ENCODE measurements at places on chromosomes 16 and 17.

DNA sequence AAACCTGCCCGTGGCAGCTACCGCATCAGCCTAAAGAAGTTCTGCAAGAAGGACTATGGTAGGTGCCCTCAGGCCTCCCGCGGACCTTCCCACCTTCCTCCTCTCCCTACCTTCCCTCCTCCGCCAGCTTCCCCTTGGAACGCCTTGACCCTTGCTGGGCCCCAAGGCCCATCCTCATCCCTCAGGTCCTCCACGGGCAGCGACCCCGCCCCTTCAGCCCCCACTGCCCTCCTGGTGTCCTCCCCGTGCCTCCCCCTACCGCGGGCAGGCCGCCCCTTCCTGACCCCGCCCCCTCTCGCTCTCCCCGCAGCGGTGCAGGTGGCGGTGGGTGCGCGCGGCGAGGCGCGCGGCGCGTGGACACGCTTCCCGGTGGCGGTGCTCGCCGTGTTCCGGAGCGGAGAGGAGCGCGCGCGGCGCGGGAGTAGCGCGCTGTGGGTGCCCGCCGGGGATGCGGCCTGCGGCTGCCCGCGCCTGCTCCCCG, 1.4 kb upstream of the TBC1D24 start:
- DNase-seq = no peak

- no peak for DNase-seq
These were observed 11.9 kb upstream of the DNASE1 start for GRCh38 chr16:3642397-3643094.

GRCh38 chr17:31688701-31689100, 170.3 kb downstream of the COPRS start:
- DNase-seq = no peak

DNA sequence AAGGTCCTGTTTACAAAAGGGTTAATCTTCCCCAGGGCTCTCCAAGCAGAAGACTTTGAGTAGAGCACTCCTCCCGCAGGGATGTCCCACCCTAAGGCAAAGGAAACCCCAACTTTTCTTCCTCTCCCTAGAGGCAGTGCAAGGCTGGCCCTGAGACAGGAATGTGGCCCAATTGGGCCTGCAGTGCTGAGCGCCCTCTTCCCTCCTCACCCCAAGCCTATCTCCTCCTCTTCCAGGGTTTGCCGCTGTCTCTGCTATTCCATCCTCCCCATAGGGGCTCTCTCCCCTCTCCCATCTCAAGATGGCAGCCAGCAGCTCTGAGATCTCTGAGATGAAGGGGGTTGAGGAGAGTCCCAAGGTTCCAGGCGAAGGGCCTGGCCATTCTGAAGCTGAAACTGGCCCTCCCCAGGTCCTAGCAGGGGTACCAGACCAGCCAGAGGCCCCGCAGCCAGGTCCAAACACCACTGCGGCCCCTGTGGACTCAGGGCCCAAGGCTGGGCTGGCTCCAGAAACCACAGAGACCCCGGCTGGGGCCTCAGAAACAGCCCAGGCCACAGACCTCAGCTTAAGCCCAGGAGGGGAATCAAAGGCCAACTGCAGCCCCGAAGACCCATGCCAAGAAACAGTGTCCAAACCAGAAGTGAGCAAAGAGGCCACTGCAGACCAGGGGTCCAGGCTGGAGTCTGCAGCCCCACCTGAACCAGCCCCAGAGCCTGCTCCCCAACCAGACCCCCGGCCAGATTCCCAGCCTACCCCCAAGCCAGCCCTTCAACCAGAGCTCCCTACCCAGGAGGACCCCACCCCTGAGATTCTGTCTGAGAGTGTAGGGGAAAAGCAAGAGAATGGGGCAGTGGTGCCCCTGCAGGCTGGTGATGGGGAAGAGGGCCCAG, 1.0 kb downstream of the PRRT2 start:
- DNase-seq = no peak

- no peak for DNase-seq
These were observed 45.1 kb upstream of the HNF1B start for GRCh38 chr17:37789771-37790541.

GRCh38 chr17:65022751-65023700, 33.5 kb downstream of the GNA13 start:
- peak; percentile 25 for DNase-seq

DNA sequence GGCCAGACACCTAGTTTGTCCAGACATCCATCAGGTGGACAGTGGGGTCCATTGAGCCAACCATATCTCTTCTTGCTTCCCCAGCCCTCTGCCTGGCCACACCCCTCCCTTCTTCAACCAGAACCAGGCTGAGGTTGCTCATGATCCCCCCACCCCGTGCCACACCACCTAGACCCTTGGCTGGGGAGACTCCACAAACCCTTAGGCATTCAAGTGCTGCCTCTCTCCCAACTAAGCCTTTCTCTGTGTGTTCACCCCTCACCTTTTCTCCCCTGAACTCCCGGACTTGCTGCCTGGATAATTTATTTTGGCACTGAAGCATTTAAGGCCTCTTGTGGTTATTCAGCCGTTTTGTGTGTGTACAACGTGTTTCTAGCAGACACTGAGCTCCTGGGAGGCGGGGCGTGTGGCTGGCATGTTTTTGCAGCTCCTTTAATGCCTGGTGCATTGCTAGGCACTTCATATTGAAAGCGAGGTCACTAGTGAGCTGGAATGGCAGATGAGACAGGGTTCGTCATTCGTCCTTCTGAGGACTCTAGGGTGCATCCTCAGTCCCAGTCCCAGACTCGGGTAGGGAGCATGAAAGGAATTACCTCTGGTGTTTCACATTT, 28.7 kb downstream of the CACNA1G start:
- no peak for DNase-seq

- DNase-seq = no peak
These were observed 4.8 kb upstream of the LASP1NB start for GRCh38 chr17:38920374-38921291.

- DNase-seq = no peak
These were observed 31.6 kb downstream of the ARHGAP17 start for GRCh38 chr16:24983561-24983960.

- DNase-seq = peak; percentile 58
These were observed at the start of gene SLC9A5 for GRCh38 chr16:67248401-67249177. Gene SLC9A5, plus strand, starts transcription at chr16:67248979. Its CDS starts 36 bp downstream, at chr16:67249015.

DNA sequence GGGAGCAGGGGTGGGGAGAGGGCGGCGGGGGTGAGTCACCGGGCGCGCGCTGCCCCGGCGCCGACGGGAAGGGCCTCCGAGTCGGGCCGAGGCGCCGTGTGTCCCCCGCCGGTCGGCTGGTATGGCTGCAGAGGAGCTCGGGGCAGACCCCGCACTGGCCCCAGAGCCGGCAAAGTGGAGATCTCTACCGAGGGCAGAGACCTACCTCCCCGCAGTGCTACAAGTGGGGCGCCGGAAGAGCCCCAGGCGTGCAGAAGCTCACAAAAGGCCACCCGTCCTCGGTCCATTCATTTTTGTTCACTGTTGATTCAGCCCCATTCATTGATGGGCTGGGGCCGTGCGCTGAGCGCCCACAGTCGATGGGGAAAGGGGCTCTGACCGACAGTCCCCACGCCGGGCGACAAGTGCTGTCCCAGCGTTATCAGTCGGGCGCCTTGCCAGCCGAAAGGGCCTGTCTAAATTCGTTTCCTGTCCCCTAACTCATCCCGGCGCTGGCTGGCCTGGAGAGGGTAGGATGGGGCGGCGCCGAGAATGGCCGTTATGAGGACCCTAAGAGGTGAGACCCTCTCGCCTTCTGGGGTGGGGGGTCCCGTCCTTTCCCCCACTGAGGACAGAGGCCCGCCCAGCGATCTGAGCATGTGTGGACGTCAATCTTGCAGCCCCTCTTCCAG, 709 bp upstream of the ENO3 start:
- DNase-seq = peak; percentile 59

DNA sequence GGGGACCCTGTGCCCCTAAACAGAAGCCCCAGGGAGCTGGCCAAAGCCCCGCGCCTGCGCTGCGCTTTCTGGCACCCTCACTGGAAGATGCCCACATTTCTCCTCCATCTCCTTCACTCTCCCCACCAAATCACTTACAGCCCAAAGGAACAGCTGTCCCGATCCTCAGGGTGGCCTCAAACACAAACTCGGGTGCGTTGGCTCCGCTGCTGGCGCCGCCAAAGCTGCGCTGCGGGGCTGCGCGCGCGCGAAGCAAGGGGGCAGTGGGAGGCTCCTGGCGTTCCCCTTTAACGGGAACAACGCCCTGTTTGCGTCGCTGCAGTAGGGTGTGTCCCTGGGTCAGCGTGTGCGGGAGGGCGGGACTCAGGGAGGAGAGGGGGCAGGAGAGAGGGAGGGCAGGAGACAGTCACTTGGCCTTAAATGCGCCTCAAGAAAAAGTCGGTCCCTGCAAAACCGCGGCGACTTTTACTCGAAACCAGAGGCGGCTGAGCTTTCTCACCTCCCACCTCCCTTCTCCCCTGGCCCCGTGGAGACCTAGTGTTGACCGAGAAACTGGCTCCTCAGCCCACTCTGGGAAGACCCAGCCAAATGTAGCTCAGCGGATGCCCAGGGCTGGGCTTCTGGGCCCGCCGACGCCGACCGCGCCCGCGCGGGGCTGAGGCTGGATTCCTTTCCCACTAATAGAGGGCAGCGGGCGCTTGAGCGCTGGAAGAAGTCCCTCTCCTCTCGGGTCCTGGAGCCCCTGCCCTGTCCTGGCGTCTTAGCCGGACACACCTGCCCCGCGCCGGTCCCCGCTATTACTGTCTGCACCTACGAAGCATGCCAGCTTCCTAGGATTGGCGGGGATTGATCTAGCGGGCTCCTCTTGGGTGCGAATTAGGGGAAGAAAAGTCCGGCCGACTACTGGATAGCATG, 2.6 kb downstream of the PMP22 start:
- peak; percentile 9 for DNase-seq

GRCh38 chr17:38654411-38655398, 20.1 kb downstream of the EPOP start:
- no peak for DNase-seq

DNA sequence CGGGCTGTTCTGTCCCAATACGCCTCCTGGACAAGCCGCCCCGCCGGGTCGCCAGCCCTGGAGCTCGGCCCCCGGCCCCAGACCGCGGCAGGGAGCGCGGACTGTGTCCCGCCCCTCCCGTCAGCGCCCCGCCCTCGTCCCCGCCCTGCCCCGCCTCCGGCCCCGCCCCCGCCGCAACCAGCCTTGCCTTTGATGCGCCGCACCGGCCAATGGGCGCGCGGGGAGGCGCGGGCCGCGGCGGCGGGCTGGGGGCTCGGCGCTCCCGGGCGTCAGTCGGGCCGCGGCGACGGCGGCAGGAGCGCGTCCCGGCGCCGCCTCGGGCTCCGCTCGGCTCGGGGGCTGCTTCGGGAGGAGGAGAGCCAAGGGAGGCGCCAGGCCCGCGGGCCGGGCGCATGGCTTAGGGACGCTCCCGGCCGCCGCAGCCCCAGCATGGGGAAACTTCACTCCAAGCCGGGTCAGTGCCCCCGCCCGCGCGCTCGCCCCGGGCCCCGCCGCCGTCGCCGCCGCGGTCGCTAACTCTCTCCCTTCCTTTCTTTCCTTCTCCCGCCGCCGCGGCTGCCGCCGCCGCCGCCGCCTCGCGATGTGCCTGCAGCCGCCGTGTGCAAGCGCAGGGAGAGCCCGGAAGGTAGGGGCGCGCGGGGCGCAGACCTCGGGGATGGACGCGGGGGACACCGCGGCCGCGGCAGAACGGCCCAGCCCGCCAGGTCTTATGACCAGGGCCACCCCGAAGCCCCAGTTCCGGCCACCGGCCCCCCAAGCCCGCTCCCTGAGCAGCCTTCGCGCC, at the start of gene NKD1:
TSS of gene NKD1 (plus strand) at position 272 of the 784 bp plus-strand sequence. CDS start at position 430, 158 bp downstream.
- DNase-seq = peak; percentile 76

DNA sequence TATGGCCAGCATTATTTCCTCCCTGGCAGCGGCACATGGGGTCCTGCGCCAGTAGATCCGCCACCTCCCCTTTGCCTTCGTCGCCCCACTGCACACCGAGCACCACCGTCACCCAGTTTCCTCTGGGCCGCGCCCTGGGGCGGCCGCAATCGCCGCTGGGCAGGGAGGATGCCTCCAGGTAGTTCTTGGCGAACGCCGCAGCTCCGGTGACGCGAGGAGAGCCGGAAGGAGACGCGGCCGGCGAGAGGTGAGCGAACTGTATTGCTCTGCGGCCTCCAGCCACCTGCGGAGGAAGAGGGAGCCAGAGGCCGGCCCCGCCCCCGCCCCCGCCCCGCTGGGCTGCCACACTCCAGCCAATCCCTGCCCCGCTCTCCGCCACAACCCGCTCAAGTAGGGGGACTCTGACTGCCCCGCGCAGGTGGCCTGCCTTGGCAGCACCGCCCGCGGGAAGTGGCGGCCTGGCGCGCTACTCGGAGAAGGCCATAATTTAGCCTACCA, 11.8 kb upstream of the SLFN13 start:
- peak; percentile 54 for DNase-seq

- DNase-seq = no peak
These were observed 74.0 kb downstream of the CMC2 start for GRCh38 chr16:80932708-80933095.

DNA sequence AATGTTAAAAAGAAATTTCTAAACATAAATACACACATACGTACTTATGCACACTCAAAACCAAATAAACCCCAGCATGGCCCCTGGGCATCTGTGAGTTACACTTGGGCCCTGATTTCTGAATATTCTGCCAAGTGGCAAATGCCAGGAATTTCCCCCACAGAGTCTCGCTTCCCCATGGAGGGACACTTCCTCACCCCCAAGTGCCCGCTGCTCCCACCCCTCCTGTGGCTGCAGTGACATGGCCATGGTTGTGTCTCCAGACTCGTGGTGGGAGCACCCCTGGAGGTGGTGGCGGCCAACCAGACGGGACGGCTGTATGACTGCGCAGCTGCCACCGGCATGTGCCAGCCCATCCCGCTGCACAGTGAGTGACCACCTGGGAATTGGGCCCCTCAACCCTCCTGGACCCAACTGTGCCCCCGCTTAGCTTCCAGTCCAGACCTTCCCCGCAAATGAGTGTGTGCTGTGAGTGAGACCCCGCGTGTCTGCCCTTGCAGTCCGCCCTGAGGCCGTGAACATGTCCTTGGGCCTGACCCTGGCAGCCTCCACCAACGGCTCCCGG, 4.0 kb downstream of the ITGAD start:
- DNase-seq = no peak

DNA sequence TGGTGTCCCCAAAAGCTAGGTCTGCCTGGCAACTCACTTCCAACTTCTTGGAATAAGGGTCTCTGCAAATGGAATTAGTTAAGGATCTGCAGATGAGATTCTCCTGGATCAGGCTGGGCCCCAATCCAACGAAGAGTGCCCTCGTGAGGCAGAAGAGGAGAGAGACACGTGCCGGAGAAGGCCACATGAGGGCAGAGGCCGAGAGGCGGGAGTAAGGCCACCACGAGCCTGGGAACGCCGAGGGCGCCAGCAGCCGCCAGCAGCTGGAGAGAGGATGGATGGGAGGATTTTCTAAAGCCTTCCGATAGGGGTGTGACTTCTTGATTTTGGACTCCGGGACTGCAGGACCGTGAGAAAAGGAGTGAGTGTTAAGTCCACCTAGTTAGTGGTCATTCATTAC, 76.3 kb downstream of the JPH3 start:
- no peak for DNase-seq

Measured in activated T-cell treated with anti-CD3 and anti-CD28 coated beads, Interleukin-2, amount 50 U/mL, for 72 hours (primary cell).